Myocyte (in vitro differentiated cells): ENCODE measurements at places on chromosomes 5 and 9. TPM values are rescaled to one million over a fixed set of nuclear protein-coding genes. Genes with fewer than 3 reads are reported as not detected.

- no peak for DNase-seq
Observed at GRCh38 chr5:61162832-61163567, 732 bp upstream of the SMIM15 start.

- DNase-seq = no peak
Observed at GRCh38 chr5:59321642-59322041, 571.9 kb downstream of the PDE4D start.

DNA sequence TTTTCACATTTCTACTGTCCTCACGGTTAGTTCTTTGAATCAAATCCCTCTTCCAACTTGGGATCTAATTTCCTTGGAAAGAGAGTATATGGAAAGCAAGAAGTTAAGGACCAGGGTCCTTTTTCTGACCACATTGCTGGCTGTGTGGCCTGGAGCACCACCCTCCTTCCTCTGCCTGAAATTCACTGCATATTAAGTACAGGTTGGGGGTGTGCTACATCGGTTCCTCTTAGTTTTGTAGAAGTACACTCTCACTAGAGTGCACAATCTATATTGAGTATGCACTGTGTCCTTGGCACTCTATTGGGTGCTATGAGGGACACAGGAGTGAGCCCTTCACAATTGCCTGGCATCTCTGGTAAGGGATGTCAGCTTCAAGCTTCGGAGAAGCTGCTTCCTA is 53.8 kb upstream of the KLF9 start:
- DNase-seq = no peak

DNA sequence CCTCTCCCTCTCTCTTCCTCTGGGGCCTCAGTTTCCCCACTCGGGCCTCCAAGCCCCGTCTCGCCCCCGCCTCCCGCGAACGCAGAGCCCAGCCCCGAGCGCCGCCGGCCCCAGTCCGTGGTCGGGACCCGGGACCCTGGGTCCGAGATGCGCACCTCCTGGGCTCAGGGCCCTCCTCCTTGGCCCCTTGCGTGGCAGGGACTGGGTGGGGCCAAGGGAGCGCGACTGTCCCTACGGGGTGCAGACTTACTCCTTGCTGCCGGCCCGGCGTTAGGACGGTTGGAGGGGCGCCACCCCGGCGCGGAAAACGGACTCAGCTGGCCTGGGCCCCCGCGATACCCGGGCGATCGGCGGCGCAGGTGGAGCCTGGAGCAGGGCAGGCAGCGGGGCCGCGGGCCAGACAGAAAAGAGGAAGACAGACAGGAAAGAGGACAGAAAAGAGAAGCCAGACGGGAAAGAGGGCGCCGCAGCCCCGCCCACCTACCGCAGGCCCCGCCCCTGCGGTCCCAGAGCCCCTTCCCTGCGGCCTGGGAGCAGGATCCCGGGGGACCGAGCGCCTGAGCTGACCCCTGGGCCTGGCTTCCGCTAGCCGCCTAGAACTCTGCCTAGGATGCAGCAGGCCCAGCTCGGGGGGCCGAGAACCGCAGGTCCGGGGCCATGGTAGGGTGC is at the start of gene GBGT1:
Gene GBGT1 (minus strand): TSS at position 411 of the 669 bp plus-strand sequence. CDS start 1,502 bp downstream, outside the sequence.
- DNase-seq = peak; percentile 25

- DNase-seq = no peak
Observed at GRCh38 chr9:136678624-136679023, 8.6 kb downstream of the AGPAT2 start.

GRCh38 chr5:179432547-179432946 is 87.3 kb upstream of the ADAMTS2 start:
- no peak for DNase-seq

DNA sequence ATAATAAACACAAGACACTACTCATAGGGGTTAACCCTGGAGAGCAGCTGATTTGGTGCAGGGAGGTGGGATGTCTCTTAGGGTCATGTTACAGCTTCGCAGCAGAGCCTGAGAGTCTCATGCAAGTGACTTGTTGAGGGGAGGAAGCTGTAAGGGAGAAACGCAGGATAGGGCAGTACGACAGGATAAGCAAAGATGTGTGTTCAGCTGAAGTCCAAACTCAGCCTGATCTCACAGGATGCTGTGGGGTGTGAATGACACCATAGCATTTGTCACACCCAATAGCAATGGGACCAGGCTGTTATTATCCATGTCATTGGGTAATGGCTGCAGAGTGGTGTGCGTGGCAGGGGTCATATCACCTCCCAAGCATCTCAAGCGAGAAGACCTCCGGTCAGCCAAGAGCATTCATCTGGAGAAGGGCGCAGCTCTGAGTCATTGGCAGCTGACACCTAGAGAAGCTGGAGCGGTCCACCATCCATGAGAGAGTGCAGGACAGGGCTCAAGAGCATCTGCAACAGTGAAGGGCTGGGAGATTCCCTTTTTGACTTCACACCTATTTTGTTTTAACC is 49.2 kb upstream of the RPL26L1 start:
- peak; percentile 44 for DNase-seq

DNA sequence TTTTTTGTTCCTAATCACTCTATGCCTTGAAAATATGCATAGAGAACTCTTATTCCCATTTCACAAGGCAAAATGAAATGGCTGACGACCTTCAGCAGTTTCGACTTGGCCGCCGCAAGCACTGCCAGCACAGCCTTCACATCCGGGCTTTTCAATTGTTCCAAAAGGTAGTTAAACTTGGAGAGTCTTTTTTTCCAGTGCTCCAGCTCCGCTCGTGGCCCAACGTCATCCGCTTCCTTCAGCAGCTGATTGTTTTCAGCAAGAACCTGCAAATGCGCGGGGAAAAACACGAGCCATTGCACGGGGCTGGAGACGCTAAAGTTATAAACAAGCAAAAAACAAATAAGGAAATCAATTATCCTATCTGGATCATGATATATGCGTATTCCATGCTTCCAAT is 25.4 kb downstream of the DNAH5 start:
- DNase-seq = no peak

- DNase-seq = no peak
Observed at GRCh38 chr5:56817263-56818014, 2.1 kb downstream of the MAP3K1 start.

DNA sequence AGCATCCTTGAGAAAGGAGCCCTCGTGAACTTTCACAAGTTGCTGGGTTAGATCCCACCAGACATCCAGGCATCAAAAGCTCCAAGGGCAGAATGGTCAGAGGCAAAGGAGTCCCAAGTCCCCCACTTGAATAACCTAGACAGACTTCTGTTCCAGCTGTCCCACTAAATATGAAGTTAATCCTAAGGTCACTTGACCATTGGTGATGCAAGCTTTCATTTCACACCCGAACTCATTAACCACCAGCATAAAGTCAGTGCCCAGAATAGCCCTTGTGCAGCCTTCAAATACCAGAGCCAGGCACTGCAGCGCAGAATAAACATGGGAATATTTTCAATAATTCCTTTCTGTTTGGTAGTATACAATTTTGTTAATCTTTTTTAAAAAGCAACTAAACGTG is 28.9 kb downstream of the OXCT1 start:
- DNase-seq = peak; percentile 91

GRCh38 chr5:86875539-86875938 is 257.8 kb downstream of the COX7C start:
- no peak for DNase-seq

DNA sequence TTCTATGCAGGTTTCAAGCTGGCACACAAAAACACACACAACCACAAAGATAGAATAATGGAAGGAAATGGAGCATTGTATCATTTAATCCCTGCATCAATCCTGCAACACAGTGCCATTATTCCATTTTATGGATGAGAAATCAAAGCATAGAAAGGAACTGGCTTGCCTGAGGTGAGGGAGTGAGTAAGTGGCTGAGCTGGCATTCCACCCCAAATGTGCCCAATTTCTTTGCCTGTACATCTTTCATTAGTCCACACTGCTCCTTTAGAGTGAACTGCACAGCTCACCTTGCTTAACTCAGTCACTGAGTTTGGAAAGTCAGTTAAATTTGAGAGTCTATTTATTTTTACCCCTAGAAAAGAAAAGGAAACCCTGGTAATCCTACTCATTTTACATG is 28.9 kb downstream of the ZNF366 start:
- DNase-seq = no peak

- DNase-seq = no peak
Observed at GRCh38 chr5:135030956-135031812, 2.8 kb downstream of the PITX1 start.

- peak; percentile 75 for DNase-seq
Observed at GRCh38 chr5:67301285-67301903, 104.8 kb upstream of the CD180 start.

GRCh38 chr9:81462801-81463200 is 226.5 kb downstream of the TLE1 start:
- DNase-seq = peak; percentile 47

GRCh38 chr5:144276034-144276822 is 105.6 kb downstream of the KCTD16 start:
- DNase-seq = peak; percentile 38

DNA sequence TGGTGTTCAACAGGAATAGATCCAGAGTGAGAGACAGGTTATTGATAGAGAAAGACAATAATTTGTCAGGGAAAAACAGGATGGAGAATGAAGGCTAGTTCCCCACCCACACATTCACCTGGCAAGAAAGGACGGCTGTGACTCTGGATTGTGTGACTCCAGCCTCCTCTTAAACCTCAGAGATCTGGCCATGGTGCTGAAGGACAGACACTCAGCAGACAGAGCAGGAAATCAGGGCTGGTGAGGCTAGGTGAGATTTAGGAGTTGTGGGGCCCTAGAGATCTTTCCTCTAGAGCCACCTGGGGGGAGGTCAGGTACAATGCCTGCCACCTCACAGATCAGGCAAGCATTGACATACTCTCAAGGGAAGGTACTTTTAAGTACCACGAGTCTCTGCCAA is 15.2 kb downstream of the OR1B1 start:
- peak; percentile 28 for DNase-seq

GRCh38 chr5:59565551-59565950 is 328.0 kb downstream of the PDE4D start:
- no peak for DNase-seq

GRCh38 chr9:3431890-3432289 is 93.9 kb downstream of the RFX3 start:
- DNase-seq = no peak

GRCh38 chr9:96052686-96053085 is 177.2 kb downstream of the ERCC6L2 start:
- DNase-seq = no peak

- no peak for DNase-seq
Observed at GRCh38 chr5:54548565-54548964, 31.0 kb downstream of the SNX18 start.

GRCh38 chr5:144510845-144511579 is 340.3 kb downstream of the KCTD16 start:
- DNase-seq = peak; percentile 70

GRCh38 chr5:172162323-172162986 is 25.6 kb downstream of the STK10 start:
- no peak for DNase-seq

GRCh38 chr5:116292321-116292720 is 207.5 kb downstream of the COMMD10 start:
- no peak for DNase-seq

DNA sequence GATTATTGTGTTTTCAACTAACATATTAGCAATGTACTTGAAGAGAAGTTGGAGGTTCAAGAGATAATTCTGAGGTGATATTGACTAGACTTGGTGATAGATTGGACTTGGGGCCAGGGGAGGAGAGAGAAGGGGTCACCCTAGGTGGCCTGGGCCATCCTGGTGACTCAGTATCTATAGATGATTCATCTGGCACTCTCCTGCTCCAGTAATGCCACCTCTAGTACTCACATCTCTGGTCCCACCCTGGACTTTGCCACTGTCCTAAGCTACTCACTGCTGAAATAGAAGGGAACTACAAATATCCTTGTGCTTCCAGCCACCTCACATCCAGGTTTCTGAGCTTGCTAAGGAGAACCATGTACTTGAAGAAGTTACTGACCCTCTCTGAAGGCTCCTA is 249.9 kb downstream of the ARRDC3 start:
- no peak for DNase-seq

GRCh38 chr5:33241802-33242201 is 199.0 kb upstream of the TARS1 start:
- DNase-seq = no peak

DNA sequence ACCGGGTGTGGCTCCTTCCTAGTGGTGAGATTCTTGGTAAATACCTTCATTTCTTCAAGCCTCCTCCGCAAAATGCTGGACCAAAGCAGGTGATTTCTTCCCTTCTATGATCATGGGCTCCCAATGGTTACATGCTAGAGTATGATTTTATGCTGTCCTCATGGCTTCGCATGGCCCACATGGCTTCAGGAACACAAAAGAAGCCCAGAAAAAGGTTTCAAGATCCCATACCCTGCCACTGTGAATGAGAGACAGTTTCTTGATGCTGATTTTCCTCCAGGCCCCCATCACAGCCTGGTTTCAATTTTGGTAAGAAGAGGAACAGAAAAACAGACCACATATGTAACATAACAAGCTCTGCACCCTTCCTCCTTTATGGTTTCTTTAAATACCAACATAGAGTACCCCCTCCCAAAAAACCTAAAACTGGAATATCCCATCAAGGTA is 2.4 kb upstream of the RXFP3 start:
- DNase-seq = no peak

GRCh38 chr9:79470954-79471353 is 100.8 kb upstream of the TLE4 start:
- no peak for DNase-seq

GRCh38 chr9:27665136-27665535 is 91.9 kb upstream of the C9orf72 start:
- DNase-seq = no peak

- peak; percentile 95 for DNase-seq
Observed at GRCh38 chr9:115254287-115255180, 136.6 kb upstream of the TNC start.

Gene RANBP3L
- 9.4 and 12.6 TPM in 2 replicates for total RNA-seq

Gene ANKRD18B
- total RNA-seq = 11.7 and 15.1 TPM in 2 replicates

Gene SLC34A3
- 0.56 and 0.62 TPM in 2 replicates for total RNA-seq

Gene SPOUT1
- 14.0 and 19.3 TPM in 2 replicates for total RNA-seq

Gene SPATA31C1
- not detected in 2 replicates for total RNA-seq

Gene GABBR2
- total RNA-seq = 0.51 and 0.52 TPM in 2 replicates

Gene PRXL2C
- total RNA-seq = 23.3 and 25.8 TPM in 2 replicates

Gene PPP1R26
- total RNA-seq = 14.3 and 15.2 TPM in 2 replicates

Gene TXNDC8
- not detected in 2 replicates for total RNA-seq

Gene PCDHB8
- 9.5 and 10.4 TPM in 2 replicates for total RNA-seq

Gene PDE8B
- total RNA-seq = not detected in 2 replicates

Gene MCCC2
- total RNA-seq = 27.0 and 43.8 TPM in 2 replicates

Gene FBP1
- 0.35 and 0.47 TPM in 2 replicates for total RNA-seq

Gene GRXCR2
- total RNA-seq = not detected in 2 replicates

Gene C5orf58
- total RNA-seq = not detected in 2 replicates

Gene PTGER4
- total RNA-seq = 58.6 and 59.5 TPM in 2 replicates
